HFFc6 (cell line): ENCODE measurements at places on chromosomes 7 and 10.

GRCh38 chr10:86786368-86786767, 29.9 kb downstream of the BMPR1A start:
- DNase-seq, result no peak

DNA sequence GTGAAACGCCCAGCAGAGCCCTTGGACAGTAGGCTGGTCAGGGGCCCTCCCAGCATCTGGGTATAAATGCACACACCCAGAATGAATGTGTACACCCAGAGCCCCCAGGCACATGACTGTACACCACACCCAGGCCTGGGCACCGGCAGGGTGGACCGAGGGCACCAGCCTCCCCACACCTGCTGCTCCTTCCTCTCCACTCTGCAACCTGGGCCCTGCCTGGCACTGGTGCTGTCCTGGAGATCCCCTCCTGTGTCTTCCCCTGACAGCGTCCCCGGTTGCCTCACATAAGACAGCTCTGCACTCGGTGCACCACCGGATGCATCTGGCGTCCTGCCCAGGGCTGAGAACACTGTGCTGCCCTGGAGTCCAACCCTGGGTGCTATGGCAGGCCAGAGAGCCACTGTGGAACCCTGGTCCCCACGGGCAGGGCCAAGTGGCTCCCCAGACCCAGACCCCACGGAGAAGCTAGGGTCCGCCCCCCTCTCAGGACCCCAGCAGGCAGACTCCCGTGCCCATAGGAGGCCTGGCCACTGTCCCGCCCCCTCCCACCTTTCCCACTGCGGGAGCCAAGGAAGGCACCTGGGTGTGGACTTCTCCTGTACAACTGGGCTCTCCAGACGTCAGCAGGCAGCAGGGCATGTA, 6.6 kb downstream of the RASGEF1A start:
- no peak for DNase-seq

GRCh38 chr7:27603813-27604212, 58.9 kb downstream of the HIBADH start:
- DNase-seq, result no peak

DNA sequence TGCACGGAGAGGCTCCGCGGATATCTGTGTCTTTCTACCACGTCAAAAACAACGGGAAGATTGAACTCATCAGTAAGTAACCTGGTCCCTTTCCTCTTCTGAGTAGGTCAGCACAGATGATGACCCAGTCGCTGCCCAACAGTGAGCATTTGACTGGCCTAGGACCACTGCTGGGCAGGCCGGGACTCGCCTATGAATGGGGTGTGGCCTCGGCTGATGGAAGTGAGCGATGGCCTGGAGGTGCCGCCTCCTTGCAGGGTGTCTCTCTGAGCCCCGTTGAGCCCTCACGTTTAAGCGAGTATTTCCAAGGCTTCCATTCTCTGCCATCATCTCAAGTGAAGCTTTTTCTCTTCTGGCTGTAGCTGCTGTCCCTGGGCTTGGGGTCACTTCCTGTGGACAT, 18.1 kb downstream of the EIF3B start:
- DNase-seq, result no peak

GRCh38 chr7:157827045-157827862, 490.4 kb downstream of the DNAJB6 start:
- DNase-seq, result no peak

DNA sequence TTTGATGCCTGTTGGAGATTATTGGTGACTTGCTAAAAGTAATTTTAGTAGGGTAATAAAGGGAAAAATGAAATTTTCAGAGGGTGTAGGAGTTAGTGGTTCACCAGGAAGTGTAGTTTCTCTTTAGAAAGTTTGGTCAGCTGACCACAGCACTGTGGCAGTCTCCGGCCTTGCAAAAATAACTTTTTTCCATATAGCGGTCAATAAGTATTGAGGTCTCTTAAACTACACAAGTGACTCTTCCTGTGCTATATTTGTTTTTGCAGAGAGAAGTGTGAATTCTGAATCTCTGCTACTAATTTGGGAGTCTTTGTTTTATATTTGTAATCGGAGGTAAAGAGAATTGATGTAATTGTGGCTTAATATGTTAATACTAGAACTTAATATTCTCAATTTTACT, 24.3 kb downstream of the PTPN12 start:
- no peak for DNase-seq

DNA sequence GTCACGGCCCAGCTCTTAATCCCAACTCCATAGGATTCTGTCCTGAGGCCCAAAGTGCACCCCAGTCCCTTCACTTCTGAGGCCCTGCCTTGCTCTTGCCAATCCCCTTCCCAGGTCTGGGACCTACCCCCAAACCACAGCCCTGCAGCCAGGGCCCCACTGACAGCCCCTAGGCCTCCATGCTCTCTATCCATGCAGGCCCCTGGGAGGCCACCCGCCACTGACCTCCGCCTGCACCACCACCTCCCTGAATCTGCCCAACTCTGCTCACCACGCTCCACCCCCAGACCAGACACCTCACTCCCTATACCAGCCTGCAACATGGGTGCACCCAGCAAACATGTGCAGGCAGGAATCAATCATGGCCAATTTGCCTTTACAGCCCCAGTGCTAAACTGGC, 10.2 kb downstream of the SLIT1 start:
- no peak for DNase-seq

DNA sequence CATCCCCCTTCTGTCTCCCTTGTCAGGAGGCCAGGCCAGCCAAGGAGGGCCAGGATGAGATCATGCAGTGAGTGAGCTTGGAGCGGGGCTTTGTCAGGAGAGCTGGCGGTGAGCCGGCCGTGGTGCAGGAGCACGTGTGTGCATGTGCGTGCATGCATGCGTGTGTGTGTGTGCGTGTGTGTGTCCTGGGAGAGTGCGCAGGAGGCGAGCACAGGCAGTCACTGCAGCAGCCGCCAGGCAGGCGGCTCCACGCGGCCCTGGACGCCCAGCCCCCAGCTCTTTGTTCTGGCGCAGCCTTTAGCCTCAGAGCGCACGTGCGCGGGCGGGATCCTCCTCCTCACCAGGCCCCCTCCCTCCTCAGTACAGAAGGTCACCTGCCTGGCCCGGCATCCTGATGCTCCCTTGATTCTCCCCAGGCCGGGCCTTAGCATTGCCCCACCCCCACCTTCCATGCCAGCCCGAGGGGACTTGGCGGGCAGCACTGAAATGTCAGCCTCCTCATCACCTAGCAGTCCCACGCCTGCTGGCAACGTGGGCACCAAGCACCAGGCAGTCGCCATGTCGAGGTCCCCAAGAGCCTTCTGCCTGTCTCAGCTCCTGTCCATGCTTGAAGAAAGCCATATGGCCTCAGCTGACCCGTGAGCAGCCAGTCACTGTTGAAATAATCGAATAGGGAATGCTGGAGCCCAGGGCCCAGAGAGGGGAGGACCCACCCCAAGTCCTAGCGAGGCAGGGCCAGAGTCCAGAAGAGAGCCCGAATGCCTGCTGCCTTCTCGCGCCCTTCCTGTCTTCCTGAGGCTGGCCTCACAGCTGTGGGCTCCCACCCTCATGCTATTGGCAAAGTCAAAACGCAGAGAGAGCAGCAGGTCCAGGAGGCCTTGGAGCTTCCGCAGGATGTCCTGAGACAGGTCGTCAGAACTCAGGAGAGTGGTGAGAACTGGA, 125.9 kb upstream of the PPIF start:
- peak; percentile 68 for DNase-seq

DNA sequence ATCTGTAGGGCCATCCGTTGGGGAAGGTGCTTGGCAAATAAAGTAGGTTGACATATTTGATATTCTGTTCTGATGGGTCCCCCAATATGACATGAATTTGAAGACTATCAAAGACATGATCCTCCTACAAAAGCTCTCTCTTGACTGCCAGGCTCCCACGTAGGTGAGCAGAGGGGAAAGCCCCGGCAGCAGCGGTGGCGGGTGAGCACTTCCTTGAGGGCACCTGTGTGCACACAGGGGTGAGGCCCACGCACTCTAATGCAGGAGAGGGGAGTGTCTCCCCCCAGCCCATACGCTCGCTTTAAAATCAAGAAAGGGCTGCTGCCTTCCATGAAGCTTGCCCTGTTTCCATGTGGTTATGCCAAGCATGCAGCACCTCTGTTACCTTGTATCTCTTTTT, 100.4 kb downstream of the TAX1BP1 start:
- no peak for DNase-seq

DNA sequence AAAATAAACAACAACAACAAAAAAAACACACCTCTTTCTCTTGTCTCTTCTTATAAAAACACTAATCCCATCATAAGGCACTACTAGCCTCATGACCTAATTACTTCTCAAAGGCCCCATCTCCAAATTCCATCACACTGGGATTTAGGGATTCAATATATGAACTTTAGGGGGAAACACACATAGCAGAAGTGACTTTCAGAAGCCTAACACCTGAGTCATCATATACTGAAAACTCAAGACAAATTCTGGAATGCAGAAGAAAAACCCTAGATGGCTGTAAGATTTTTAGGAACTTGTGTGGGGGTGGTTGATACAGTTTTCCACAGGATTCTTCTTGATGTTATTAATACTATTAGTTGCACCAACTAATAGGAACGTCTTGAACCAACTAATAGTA, 33.7 kb upstream of the CSTF2T start:
- DNase-seq, result peak; percentile 7

DNA sequence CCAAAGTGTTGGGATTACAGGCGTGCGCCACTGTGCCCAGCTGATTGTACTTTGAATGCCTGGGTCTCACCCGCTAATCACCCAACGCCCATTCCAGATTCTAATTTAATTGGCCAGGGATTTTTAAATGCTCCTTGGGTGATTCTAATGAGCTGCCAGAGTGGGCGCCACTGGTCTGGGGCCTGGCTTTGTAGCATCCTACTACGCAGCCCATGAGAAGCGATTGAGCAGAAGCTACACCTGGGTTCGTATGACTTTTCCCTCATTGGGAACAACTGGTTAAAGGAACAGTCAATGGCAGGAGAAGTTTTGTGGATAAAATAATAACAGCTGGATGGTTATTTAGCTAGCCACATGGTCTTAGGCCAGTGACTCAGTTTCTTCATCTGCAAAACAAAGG, 108.0 kb downstream of the SPAG6 start:
- DNase-seq, result no peak
